Occipital lobe (tissue), 3 donors: ENCODE measurements at places on chromosomes 6 and 20.

GRCh38 chr6:128572294-128572693 lies 51.9 kb upstream of the PTPRK start:
- no peak for DNase-seq

GRCh38 chr6:56370127-56370540 lies 122.8 kb upstream of the COL21A1 start:
- no peak for DNase-seq

DNA sequence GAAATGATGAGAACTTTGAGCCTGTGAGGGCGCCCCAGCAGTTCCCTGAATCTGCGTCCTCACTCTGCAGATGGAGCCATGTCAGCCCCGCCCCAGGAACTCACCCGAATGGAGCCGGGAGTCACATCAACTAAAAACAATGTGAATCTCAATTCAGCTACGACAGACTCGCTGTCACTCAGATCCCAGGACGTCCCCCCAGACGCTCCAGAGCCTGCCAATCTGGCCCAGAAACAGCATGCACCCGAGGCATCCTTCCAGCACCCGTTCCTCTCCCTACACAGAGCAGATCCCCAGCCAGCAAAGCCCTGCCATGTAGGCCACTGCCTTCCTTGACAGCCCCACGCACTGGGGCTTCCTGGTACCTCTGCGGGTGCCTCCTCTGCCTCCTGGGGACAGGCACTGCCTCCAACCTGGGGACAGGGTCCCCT lies 248.0 kb downstream of the TTLL2 start:
- DNase-seq = no peak

DNA sequence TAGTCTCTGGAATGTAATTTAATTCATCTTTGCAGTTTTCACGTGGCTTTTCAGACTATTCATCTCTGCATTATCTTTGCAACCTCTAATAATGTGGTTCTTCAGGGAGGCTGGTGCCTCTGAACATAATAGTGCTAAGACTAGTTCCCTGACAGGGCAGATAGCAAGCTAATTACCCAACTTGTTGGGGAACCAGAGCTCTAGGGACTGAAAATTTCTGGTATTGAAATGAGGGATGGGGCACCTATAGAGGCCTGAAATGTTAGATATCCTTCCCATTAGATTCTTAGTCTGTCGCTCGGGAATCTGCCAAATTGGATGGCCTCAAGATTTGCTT lies 693.6 kb upstream of the MAP3K7 start:
- no peak for DNase-seq

GRCh38 chr6:66526061-66526460 lies 819.0 kb upstream of the EYS start:
- no peak for DNase-seq

DNA sequence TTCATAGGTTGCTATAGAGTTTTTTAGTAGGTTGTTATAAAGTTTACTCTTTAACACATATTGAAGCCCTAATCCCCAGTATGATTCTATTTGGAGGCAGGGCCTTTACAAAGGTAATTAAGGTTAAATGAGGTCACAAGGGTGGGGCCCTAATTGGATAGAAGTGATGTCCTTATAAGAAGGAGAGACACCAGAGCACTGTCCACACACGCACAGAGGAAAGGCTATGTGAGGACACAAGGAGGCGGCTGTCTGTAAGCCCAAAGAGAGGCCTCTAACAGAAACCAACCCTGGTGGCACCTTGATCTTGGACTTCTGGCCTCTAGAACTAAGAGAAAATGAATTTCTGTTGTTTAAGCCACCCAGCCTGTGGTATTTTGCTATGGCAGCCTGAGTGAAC lies 98.5 kb downstream of the GJA10 start:
- no peak for DNase-seq

DNA sequence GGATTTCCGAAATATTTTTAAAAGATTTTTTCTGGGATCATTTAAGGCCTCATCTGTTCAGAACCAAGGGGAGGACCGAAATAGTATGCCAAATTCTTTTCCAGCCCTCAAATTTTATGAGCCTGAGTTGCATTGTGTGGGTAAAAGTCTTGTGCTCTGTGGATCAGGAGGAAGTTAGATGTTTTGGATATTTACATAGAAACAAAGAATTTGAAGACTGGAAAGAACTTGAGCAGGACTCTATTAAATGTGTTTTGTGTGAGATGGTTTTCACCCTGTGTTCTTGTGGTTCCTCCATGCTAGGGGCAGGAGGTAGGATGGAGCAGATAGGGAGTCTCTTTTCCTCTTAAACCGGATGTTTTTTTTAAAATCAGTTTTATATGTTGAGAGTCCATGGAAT lies 329.1 kb downstream of the LAMA2 start:
- no peak for DNase-seq

DNA sequence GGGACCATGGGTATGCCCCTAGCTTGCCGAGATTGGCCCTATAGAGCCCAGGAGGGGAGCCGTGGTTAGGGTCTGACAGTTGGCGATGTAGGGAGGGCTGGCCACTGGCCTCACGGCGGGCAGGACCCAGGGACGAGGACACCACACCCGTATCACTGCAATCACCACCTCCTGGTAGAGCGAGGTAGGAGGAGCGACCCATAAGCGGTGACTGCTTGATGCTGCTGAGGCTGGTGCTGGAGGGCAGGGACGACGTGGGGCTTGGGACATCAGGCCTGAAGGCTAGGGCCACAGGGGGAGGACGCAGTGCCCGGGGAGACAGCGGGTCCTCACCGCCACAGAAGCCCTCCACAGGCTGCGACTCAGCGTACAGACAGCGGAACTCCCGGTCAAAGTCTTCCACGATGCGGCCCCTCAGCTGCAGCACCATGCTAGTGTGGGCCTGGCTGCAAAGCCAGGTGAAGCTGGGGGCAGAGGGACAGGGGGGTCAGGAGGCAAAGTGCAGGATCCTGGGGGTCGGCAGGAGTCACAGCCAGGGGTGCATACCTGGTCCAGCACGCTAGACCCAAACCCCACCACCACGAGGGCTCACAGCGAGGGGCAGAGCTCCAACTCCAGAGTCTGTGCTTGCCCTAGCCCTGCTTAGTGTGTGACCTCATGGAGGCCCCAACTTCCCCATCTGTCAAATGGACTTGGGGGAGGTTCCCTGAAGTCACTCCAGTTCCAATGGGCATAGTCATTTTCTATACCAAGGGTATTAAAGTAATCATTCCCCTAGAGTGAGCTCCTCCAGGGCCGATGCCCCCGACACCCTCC lies 3.1 kb upstream of the EIF6 start:
- DNase-seq = no peak

DNA sequence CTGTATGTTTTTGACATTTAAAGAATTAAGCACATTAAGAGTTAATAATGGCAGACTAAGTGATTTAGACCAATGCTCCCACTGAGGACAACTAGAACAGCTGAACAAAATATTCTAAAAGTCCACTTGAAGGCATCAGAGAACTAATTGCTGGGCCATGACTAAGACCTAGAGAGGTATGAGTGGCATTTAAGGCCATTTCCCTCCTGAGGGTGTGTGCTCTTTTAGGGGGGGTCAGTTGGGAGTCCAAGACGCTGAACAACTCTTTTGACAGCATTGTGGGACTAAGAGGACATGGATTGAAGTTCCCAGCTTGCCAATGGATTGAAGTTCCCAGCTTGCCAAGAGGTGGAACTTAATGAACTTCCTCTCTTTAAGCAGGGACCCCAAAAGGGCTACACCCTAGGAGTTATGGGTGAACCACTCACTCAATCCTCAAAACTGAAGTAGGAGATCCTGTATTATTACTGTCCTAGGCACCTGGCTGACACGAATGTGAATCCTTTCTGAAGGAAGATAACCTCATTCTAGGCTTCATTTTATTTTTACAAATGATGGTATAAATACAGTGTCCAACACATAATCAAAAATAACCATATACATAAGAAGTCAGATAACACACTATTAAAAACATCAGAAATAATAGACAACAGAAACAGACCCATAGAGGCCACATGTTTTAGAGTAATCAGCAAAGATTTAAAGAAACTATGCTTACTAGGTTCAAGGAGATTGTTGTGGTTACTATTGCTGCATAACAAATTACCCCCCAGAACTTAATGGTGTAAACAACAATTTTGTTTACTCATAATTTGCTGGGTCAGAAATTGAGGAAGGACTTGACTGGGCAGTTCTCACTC lies 175.1 kb downstream of the VEGFA start:
- no peak for DNase-seq

DNA sequence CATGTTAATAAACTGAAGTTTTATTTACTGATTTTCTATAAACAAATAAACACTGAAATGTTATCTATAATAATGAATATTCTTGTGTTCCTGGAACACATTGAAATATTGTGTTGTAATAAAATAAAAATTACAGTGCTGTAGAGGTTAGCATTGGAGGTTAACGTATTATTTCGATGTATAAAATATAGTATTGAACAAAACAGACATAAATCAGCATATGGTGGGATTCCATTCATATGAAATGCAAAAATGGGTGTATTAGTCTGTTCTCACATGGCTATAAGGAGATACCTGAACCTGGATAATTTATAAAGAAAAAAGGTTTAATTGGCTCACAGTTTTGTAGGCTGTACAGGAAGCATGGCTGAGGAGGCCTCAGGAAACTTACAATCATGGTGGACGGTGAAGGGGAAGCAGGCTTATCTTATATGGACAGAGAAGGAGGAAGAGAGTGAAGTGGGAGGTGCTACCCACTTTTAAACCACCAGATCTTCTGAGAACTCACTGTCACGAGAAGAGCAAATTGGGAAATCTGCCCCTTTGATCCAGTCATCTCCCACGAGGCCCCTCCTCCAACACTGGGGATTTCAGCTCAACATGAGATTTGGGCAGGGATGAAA lies 24.6 kb upstream of the BMP6 start:
- DNase-seq = no peak

DNA sequence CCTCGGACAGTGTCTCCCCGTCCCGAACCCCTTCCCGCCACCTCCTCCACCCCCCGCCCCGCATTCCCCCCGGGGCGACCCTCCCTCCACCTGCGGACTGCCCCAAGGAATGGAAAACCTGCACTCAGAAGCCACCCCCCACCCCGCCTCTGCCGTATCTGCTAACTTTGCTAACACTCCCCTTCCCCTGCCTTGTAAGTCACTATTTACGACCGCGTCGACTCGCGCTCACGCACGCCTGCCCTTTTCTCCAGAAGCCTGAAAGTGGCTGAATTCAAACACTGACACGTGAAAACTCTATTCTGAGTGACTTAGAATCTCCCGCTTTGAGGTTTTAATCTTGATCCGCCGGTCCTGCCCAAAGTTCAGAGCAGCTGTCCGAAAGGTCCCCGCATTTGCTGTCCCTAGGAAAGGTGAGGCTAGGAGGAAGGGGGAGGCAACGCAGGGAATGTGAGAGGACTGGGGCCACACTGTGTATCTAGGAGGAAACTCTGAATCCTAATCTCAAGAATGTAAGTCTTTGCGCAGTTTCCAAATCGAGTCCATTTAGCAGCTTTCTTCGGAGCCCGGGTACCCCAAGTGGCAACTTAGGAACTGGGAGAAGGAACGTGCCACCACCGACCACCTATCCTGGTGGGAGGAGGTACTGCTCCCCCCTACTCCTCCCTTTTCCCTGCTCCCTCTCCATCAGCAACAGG lies 9.3 kb upstream of the POU3F2 start:
- DNase-seq = no peak

- DNase-seq = no peak
Measured at GRCh38 chr20:24723186-24723585, 225.9 kb upstream of the CST7 start.

GRCh38 chr20:19876828-19877460 lies 118.9 kb downstream of the RIN2 start:
- no peak for DNase-seq

DNA sequence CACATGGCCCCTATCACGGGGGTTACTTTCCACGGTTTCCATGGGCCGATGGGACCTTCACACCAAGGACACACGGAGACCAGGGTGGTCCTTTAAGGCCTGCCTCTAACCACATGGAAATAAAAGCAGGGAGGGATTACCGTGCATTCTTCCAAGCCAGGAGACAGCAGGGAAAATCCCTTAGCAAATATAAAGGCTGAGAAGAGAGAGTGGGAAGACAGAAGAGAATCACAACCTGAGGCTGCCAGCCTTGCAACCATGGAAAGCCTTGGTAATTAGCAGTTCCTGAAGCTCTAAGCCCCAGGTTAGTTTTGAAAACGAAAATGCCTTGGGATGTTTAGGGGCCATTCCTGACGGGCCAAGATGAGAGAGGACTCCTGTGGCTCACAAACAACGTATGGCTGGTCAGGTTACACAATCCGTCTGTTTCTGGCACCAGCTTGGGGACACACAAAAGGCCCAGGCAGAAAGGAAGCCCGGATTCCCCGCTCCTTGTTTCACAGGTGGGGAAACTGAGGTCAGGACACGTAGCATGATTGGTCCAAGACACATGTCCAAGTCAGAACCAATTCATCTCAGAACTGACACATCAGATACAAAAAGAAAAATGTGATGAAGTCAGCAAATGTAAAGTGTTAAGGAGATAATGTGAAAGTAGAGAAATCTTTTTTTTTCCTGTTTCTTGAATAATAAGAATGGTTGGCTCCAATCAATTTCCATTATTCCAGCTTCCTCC lies 2.8 kb downstream of the PREX1 start:
- DNase-seq = no peak

DNA sequence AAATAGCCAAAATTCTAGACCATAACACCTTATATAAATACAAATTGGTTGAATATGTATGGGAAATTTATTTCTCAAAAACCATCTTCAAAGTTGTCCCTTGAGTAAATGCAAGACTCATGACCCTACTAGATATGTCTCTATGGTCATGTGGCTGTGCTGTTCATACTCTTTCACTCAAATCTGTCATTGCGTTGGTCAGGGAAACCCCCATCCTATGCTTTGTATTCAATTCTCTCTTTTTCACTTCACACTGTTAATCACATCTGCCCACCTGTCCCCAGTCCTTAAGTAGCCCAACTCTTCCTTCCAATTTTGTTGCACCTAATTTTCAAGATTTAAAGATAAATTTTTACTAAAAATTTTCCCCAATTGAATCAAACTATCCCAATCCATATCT lies 51.0 kb downstream of the RPS12 start:
- DNase-seq = no peak

GRCh38 chr6:83767033-83767432 lies 58.1 kb upstream of the SNAP91 start:
- DNase-seq = no peak

- no peak for DNase-seq
Measured at GRCh38 chr6:52304983-52305390, 20.4 kb upstream of the MCM3 start.

DNA sequence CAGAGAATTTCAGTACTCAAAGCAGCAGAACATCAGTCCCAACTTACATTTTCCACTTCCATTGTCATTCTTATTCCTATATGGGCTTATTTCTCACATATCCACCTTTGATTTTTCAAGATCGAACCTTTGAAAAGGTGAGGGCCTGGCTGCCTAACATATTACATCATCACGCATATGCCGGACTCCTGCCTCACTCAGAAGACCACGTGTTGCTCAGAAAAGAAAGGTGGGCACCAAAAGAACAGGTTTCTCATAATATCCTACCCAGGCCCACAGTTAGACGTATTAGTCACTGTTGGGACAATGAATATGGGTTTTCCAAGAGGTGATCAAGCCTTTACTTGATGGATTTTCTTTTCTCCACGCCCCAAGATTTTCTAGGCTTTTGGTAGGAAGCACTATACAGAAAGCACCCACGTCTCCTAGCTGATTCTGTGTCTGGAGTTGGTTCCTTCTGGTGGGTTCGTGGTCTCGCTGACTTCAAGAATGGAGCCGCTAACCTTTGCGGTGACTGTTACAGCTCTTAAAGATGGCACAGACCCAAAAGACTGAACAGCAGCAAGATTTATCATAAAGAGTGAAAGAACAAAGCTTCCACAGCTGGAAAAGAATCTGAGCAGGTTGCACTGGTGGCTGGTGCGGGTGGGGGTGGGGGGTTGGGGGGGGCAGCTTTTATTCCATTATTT lies 168.9 kb downstream of the ATXN1 start:
- DNase-seq = no peak
